SK-N-SH (cell line): ENCODE measurements at places on chromosomes 2 and 18. TPM values are rescaled to one million over a fixed set of nuclear protein-coding genes. Genes with fewer than 3 reads are reported as not detected.

GRCh38 chr18:13318731-13319501 is 100.4 kb downstream of the LDLRAD4 start:
- no peaks in the 10 kb centered on the region for H3K4me1 ChIP-seq
- no peaks in the 10 kb centered on the region for H3K27me3 ChIP-seq
- H3K36me3 ChIP-seq, result no peaks in the 10 kb centered on the region

DNA sequence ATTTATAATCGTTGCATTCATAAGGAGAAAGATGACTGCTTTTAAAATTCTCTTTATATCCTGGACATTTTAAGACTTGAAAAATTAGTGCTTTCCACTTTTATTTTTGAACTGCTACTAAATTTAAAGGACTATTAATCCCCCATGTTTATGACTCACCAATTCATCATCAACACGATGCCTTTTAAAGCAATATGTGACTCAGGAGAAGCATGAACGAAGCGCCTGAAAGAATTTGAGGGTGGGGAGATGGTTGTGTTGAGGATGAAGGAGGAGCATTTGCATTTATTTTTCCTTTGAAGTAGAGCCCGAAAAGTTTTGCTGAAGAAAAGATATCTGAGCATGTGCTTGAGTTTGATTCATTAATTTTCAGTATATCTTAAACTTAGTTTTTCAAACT is 192.2 kb upstream of the LRRTM1 start:
- H3K36me3 ChIP-seq, result no peaks in the 10 kb centered on the region
- no peaks in the 10 kb centered on the region for H3K27me3 ChIP-seq
- peaks cover 11% of the 10 kb centered on the region for H3K4me1 ChIP-seq
- H3K4me3 ChIP-seq, result 0 out of 2 replicates have a peak overlapping the region, but pooled peaks have one; percentile 7

GRCh38 chr2:134292514-134292913 is 38.6 kb downstream of the MGAT5 start:
- H3K27ac ChIP-seq, result no peak overlapping the region; the same call in 1 of the 2 replicates
- H3K4me3 ChIP-seq, result no peak overlapping the region
- no peaks in the 10 kb centered on the region for H3K27me3 ChIP-seq
- H3K36me3 ChIP-seq, result no peaks in the 10 kb centered on the region

GRCh38 chr2:175926272-175926671 is 75.8 kb downstream of the LNPK start:
- peaks cover 7% of the 10 kb centered on the region; the same call in 1 of the 2 replicates for H3K36me3 ChIP-seq
- H3K27me3 ChIP-seq, result no peaks in the 10 kb centered on the region
- H3K27ac ChIP-seq, result no peak overlapping the region
- DNase-seq, result no peak
- no peak overlapping the region for H3K4me3 ChIP-seq

DNA sequence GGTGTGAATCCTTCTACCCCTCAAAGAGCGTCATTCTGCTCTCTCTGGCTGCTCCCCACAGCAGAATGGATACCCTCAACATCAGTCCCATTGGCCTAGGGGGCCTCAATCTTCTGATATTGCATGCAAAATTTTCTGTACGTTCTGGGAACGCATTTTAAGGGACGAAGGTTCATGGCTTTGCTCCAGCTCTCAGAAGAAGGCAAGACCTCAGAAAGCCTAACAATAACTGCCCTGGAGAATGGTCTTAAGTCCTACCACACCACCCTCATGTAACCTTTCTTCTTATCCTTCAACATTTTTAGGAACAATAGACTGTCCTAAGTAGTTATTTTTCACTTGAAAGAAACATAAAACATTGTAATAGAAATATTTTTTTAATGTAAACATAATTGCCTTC is 212.6 kb downstream of the PRKCE start:
- no peaks in the 10 kb centered on the region for H3K27me3 ChIP-seq
- H3K27ac ChIP-seq, result no peak overlapping the region
- H3K4me1 ChIP-seq, result peaks cover 9% of the 10 kb centered on the region; the same call in 1 of the 2 replicates

- H3K27ac ChIP-seq, result no peak overlapping the region
- H3K4me3 ChIP-seq, result no peak overlapping the region
- no peak for DNase-seq
- peaks cover 36% of the 10 kb centered on the region; the same call in 1 of the 2 replicates for H3K4me1 ChIP-seq
- H3K36me3 ChIP-seq, result no peaks in the 10 kb centered on the region
Observed at GRCh38 chr2:29706171-29706720, 215.1 kb downstream of the ALK start.

DNA sequence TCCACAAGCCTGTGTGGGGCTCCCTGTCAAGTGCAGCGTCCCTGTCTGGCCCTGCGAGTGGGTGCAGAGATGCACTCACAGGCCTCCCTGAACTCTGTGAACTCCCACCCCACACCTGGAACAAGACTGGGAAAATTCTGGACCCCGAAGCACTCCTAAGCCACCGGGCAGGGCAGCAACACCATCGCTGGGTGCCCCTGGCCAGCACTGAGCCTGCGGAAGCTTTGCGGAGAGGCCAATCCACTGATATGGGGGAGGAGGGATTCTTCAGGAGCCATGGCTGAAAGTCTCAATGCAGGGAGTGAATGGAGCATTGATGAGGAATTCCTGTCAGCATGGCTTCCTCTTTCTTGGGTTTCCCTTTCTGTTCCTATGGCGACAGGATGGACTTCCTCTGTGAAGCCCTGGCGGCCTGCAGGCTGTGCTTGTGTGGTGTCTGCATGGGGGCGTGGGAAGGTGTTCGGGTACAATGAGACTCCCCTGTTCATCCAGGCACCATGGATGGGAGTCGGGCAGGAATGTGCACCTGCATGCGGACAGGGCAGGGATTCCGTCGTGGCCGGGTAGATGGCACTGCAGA is 15.1 kb downstream of the TRIB2 start:
- no peaks in the 10 kb centered on the region for H3K4me1 ChIP-seq
- no peak overlapping the region for H3K4me3 ChIP-seq
- H3K27me3 ChIP-seq, result no peaks in the 10 kb centered on the region
- H3K27ac ChIP-seq, result no peak overlapping the region

GRCh38 chr2:173652767-173653431 is 298.2 kb downstream of the CDCA7 start:
- H3K27me3 ChIP-seq, result no peaks in the 10 kb centered on the region
- peak overlapping the region; percentile 93 for H3K27ac ChIP-seq
- H3K4me1 ChIP-seq, result peaks cover 10% of the 10 kb centered on the region; the same call in 1 of the 2 replicates
- no peak for DNase-seq

DNA sequence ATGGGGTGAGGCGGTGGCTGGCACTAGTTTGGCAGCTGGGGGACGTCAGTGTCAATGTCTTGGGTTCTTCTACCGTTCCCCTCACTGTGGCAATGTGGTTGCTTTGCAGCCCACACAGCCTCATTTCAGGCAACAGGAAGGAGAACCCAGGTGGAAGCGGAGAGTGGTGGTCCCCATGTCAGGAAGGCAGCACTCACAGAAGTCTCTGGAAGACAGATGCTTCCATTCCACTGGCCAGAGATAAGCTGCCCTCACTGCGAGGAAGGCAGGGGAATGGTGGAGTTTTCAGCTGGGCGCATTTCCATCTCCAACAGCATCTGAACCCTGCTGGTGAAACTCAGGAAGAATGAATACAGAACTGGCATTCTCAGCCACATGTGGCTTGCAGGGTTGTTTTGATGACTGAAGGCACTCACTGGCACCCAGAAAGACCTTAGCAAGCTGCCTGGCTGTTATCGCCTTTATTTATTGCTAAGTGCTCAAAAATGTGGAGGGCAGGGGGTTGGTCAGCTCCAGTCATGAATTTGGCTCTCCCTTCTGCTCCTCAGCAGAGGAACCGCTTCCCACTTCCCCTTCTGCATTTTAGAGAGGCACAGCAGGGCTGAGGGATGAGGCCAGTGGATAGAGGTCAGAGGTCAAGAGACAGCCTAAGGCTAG is 19.4 kb downstream of the KCNIP3 start:
- H3K27ac ChIP-seq, result no peak overlapping the region
- H3K27me3 ChIP-seq, result no peaks in the 10 kb centered on the region
- H3K36me3 ChIP-seq, result no peaks in the 10 kb centered on the region
- DNase-seq, result no peak
- H3K4me1 ChIP-seq, result no peaks in the 10 kb centered on the region

DNA sequence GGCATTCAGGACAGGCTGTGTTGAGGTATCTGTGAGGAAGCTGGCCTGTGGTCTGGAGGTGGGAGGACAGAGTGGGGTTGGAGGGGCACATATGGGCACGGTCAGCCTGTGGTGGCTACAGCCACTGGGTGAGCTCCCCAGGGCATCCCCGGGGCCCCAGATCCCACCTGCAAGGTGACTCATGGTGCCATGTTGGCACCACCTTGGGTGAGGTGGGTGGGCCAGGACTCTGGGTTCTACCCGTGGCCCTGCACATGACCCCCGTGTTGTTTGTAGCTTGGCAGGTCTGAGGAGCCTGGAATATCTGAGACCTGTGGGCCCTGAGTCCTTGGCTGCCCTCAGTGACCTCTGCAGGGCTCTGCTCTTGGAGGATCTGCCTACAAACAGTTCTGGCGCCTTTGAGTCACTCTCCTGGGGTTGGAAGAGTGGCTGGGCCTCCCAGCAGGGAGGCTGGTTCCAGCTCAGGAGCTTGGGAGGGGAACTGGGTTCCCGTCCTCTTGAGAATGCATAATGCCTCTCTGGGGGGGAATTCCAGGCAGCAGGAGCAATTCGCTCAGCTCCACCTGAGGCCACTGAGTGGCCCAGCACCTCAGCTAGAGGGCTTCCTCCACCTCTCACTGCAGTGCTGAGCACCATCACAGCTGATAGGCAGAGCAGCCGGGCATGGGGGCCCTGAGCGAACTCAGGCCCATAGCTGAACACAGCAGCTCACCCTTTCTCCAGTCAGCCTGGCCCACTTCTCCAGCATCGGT is 105.1 kb downstream of the DYSF start:
- no peaks in the 10 kb centered on the region for H3K4me1 ChIP-seq
- peaks cover 7% of the 10 kb centered on the region; the same call in 1 of the 2 replicates for H3K27me3 ChIP-seq
- H3K4me3 ChIP-seq, result no peak overlapping the region

DNA sequence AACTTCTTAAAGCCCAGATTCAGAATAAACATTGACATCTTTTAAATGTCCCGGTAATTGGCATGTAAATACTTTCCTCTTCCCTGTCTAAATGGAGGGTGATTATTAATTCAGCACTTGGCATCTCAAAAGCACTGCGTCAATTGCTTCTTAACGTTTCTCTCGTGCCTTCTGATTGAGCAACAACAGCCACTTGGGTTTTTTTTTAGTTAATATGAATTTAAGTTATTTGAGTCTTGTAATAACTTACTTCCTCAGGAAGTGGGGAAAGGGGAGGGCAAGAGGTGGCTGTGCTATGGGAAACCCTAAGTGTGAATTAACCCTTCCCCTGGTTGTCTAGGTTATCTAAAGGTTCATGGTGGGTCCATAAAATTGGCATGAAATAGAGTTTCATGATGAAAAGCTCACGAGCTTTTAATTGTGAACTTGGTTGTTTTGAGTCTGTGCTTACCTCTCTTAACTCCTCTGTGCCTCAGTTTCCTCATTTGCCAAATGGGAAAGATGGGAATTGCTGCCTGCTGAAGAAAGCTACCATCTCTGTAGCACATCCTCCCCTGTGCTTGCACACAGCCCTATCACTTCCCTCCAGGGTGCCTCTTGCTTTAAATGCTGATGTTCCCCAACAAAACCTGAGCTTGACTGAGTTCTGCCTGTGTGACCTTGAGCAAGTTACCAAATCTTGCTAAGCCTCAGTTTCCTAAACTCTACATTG is 126.3 kb upstream of the BCL2L11 start:
- H3K36me3 ChIP-seq, result no peaks in the 10 kb centered on the region
- no peaks in the 10 kb centered on the region; the same call in 1 of the 2 replicates for H3K27me3 ChIP-seq
- no peak overlapping the region for H3K27ac ChIP-seq
- H3K4me3 ChIP-seq, result no peak overlapping the region

DNA sequence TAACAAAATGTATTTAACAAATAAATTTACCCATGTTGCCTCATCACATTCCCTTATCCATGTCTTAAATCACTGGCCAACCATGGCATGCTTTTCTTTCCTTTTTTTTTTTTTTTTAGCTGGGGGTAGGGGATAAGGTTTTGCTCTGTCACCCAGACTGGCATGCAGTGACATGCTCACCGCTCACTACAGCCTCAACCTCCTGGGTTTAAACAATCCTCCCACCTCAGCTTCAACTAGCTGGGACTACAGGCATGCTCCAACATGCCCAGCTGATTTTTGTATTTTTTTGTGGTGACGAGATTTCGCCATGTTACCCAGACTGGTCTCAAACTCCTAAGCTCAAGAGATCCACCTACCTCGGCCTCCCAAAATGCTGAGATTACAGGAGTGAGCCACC is 266.4 kb downstream of the THSD7B start:
- DNase-seq, result no peak
- H3K4me3 ChIP-seq, result no peak overlapping the region
- H3K27ac ChIP-seq, result no peak overlapping the region
- H3K27me3 ChIP-seq, result no peaks in the 10 kb centered on the region

DNA sequence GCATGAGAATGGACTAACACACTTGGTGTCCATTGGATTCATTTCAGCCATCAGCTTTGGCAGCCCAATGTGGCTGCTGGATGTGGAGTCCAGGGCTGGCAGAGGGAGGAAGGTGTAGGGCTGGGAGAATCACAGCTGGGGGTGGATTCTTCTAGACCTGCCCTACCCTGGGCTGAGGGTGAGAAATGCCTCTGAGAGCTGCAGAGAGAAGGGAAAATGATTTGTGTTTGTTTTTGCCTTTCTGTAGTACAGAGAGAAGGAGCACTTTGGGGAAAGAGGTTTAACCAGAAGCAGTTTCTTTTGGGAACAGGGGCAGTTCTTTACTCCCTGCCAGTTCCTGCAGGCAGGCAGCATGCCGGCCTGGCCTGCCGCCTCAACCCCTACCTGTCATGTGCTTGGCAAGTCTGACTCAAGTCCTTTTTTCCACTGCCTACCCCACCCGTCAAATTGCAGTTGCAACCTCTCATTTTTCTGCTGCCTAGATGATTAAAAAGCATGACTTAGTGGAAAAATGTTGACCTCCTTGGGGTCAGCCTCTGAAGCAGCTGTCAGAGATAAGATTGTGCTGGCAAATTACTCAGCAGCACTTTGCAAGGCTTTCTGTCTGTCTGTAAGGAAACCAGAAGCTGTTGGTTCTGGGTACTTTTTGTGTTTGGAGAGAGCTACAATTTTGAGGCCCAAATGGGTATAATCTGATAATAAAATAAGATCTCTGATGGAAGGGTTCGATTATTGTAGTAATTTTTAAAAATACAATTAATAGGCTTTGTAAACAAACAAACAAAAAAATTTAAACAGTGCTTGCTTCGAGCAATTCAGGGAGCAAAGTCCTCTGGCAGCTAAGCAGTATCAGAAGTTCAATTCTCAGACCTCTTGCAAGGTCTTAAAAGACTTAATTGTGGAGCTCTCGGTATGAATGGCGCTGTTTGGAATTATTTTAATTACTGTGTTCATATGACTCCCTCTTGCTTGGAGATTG is 21.7 kb downstream of the LBH start:
- no peak overlapping the region for H3K4me3 ChIP-seq
- peak overlapping the region; percentile 42; the same call in 1 of the 2 replicates for H3K27ac ChIP-seq
- H3K27me3 ChIP-seq, result no peaks in the 10 kb centered on the region
- H3K36me3 ChIP-seq, result peaks cover 5% of the 10 kb centered on the region
- H3K4me1 ChIP-seq, result peaks cover 8% of the 10 kb centered on the region
- DNase-seq, result no peak

RAB6C gene
- 0.02 and 0.05 TPM in 2 replicates for polyA plus RNA-seq

ITGA4 gene
- 10.5 and 12.5 TPM in 2 replicates for polyA plus RNA-seq

NPHP1 gene
- 5.0 and 6.9 TPM in 2 replicates for polyA plus RNA-seq

AP1S3 gene
- polyA plus RNA-seq, result 4.8 and 6.1 TPM in 2 replicates

DUSP2 gene
- polyA plus RNA-seq, result 0.79 and 1.2 TPM in 2 replicates

DYNC1I2 gene
- 99.7 and 134 TPM in 2 replicates for polyA plus RNA-seq
